Heart left ventricle (tissue), 16 donors: ENCODE measurements at places on chromosomes 1 and 21.

- no peak for DNase-seq
These were observed 126.0 kb downstream of the NR5A2 start for GRCh38 chr1:200153277-200154055.

GRCh38 chr1:161973924-161974845 lies 49.5 kb downstream of the OLFML2B start:
- DNase-seq = peak; percentile 79

DNA sequence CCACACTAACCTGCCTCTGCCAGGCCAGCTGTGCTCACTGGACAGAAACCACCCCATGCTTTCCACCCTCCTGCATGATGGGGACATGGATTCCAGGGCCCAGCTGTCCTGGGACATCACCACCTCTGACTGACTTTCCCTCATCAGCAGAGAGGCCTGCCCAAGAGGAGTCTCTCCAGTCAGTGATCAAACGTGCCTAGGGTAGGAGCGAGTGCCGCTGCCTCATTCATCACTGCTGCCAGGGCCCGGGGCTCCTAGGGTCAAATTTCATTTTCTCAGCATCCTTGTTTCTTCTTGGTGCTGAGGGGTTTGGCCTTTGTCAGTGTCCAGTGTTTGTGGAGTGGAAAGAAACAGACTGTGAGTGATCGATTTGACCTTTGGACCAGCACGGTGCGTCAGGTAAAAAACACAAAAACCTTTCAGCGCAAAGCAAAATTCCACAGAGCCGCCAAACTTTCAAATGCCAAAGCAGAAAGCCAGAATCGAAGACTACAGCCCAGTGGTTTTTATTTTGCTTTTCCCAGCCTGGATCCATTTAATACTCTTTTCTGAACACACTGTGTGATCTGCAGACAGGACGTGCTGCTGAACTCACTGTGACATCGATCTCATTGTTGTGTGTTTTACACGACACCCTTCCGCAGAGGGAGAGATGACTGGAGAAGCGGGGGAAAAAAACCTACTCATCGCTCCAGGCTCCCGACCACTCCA lies 43.2 kb downstream of the CAPN8 start:
- DNase-seq = no peak

GRCh38 chr1:44608141-44608540 lies 66.1 kb downstream of the TMEM53 start:
- no peak for DNase-seq

DNA sequence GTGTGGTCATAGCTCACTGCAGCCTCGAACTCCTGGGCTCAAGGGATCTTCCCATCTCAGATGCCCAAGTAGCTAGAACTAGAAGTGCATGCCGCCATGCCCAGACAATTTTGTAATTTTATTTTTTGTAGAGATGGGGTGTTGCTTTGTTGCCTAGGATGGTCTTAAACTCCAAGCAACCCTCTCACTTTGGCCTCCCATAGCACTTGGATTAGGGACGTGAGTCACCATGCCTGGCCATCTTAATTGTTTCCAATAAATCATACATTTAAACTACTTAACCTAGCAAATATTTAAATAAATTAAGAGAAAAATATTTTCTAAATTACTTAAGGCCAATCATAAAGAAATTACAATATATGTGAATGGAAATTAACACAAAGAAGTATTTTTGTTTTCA lies 35.1 kb upstream of the ADGRL4 start:
- DNase-seq = no peak

DNA sequence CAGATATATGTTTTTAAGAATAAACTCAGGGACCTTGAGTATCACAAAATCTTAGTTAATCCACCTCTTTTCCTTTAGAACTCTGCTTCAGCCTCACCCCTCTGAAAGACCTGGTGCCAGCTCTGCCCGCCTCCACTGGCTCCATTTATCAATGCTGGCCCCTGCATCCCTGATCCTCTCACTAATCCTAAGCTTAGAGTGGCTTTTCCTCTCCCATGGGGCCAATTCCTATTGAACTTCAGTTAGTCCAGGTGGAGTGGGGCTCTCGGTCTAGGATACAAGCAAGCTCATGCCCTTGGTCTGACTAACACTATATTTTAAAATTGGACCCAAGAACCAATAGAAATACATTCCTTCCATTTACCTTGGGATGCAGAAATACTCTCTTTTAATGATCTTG lies 87.0 kb downstream of the RGS7 start:
- DNase-seq = no peak

GRCh38 chr1:100893718-100894117 lies 924 bp downstream of the EXTL2 start:
- no peak for DNase-seq

DNA sequence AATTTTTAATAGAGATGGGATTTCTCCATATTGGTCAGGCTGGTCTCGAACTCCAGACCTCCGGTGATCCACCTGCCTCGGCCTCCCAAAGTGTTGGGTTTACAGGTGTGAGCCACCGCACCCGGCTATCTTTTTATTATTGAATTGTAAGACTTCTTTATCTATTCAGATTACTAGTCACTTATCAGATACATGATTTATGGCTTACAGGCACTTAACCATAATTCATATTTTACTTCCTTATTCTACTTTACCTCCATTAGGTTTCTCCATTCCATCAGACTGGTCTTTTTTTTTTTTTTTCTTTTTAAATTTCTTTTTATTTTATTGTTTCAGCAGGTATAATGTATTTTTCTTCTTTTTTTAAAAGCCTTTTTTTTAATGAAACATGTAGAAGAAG lies 4.4 kb downstream of the TMEM183A start:
- DNase-seq = no peak

DNA sequence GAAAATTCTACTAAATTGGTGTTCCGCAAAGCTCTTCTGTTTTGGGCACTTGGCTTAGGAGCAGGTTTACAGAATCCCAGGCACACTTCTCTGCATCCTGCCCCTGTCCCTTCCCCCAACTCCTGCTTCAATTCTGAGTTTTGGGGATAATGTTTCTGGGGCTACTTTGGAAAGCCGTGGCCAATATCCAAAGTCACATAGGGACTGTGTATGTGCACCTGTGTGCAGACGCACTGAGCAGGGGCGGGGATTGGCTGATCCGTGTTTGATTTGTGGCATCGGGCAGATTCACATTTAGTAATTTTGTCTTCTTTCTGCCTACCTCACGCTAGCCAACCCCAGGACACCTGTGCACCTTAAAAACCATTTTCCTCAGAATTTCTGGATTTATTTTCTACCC lies 491.9 kb downstream of the SIPA1L2 start:
- no peak for DNase-seq
